Progenitor cell of endocrine pancreas (in vitro differentiated cells): ENCODE measurements at places on chromosomes 7 and 10.

DNA sequence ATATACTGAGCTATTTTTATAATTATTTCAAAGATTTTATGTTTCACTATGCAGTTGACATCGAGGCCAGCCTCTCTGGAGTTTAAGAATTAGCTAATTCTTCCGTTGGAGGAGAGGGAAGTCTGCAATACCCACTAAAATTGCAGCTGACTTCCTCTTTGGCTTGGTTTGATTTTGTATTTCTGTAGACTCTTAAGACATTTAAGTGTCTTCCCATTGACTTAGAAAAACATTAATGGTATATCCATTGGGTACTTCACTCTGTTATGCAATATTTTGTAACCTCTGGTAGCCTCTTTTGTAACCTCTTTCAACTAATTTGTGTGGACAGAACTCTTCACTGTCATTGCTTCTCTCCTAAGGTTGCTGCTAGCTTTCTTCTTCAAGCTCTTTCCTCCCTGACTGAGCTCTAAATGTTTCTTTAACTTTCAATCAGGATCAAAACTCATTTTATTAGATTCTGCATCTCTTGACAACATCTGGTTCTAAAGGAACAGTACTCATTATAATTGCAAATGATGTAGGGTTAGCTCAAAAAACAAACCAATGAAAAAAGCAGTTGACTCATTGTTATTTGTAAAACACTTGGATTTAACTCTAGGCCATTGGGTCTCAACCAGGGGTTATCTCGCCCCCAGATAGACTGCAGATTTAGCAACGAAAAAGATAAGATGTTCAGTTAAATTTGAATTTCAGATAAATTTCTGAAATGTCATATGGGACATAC lies 1.7 kb upstream of the ANKRD22 start:
- no peak for DNase-seq

- no peak for DNase-seq
These were observed 38.1 kb upstream of the XPNPEP1 start for GRCh38 chr10:109961174-109962001.

DNA sequence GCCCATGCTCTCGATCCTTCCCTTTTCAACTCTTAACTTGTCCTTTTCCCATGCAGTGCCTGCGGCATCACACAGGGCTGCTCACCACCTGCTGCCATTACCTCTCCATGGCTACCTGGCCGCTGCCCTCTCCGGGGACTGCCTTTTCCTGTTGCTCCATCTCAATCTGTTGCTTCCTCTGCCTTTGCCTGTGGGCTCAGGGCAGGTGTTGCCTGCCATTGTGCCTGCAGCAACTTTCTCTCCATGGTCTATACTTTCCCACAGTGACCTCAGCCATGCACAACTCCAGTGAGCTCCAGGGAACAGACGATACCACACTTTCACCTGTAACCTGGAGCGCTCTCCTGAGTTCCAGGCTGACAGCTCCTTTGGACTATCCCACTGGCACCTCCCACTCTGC lies 3.2 kb downstream of the DNAJB12 start:
- no peak for DNase-seq

GRCh38 chr7:147509035-147509501 lies 1081.5 kb upstream of the C7orf33 start:
- DNase-seq, result no peak

DNA sequence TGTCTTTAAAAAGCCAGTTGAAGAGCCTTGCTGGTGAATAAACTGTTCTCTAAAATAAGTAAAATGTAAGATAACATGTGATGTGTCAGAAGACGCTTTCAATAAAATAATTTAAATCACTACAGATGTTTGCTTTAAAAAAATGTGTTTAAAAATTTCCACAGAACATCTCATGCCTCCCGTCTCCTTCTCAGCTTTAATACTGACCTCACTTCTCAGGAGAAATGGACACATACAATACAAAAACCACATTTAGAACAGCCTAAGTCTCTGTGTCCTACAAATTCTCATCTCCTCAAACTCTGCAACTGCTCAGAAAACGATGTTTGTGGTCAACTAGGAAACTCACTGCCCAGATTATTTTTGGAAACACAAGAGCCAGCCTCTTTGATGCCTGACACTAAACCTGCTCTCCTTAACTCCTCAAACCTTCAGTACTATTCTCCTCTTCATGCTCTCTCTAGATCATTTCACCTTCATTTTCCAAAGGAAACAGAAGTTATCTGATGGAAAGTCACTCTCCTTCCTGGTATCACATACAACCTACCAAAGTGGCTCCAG lies 120.3 kb downstream of the ZNF438 start:
- no peak for DNase-seq

DNA sequence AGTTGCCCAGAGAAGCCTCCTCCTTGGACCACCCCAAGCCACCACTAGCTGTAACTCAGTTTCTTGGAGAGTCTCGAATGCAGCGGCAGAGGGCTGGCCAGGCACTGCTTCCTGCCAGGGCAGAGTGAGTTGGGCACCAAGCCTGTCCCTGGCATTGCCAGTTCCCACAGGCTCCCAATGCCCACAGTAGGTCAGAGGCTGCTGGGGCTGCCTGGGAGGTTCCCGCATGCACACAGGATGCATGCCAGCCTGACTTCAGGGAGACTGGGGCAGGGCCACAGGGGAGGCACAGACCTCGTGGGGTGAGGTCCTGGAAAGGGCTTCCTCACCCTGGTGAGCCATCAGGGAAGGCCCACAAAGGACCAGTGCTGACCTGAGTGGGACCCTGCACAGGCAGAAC lies 152.8 kb downstream of the ZNF248 start:
- no peak for DNase-seq

GRCh38 chr7:157929671-157930070 lies 592.9 kb downstream of the DNAJB6 start:
- no peak for DNase-seq

- DNase-seq, result no peak
These were observed 652.6 kb downstream of the SORCS1 start for GRCh38 chr10:106511917-106512316.

DNA sequence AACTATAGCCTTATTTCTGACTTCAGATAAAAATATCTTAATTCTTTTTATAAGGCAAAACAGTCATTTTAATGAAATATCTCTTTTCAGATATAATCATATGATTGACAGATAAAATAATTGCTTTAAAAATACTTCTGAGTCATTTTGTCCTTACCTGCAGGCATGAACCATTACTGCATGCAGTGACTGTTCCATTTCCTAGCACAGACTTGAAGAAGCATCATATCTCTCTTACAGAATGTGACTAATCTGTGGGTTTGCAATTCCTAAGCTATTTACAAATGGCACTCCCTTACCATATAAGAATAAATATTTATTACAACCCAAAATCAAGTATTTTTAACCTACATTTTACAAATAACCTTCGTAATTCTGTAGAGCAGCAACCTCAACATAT lies 120.7 kb downstream of the SRPK2 start:
- DNase-seq, result no peak

DNA sequence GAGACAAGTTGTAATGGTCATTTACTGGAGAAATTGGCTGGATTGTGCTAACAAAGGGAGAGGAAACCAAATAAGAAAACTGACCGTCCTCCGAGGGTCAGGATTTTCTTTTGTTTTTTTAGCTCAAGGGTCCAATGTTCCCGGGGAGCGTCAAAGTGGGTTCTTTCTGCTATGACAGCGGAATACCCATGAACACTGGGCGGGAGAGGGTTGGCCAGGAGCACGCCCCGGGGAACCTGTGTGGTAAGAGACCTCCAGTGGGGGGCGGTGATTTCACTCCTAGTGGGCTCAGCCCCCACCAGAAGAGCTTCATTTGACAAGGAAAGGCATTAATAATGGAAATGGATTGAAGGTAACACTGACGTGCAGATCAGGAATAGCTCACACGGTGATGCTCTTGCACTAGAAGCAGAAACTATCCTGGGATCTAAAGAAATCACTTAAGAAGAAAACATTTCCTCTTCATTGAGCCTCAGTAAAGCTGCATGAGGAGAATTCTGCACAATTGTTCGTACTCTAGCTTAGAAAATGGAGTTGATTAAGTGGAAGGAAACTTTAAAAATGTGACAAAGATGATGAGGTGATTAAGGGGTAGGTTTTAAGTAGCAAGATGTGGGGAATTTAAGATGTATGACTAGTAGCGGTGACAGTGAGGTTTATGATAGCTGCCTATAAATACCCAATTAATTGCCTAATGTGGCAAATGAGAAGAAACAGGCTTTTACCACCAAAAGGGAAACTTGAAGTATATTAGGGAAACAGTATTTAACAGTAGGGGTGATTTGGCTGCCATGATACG lies 627.2 kb downstream of the SUGCT start:
- no peak for DNase-seq

DNA sequence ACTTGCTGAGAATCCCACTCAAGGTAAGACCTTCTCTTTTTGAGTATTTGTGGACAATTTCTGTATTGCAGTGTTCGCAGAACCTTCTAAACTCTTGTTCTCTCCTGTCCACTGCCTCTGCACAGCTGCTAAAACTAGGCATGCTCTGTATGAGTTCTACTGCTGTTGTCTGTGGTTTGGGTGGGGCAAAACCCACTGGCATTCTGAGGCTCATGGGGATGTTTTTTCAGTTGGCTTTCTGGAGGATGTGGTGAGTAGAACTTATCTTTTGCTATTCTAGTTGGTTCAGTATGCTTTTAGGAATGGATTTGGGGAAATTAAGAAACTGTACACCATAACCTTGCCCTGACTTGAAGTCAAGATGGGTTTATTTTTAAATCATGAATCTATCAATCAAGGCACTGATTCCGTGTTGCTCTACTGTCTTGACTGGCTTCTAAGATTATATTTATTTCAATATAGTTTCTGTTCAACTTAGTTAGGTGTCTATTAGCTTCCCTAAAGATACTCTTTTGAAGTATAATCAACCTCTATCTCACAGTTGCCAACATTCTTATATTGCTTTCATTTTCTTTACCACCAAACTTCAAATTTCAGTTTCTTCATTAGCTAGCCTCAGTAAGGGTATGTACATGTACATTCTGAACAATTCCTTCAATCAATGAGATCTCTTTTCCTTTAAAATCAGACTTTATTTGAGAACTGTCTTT lies 25.0 kb upstream of the C1GALT1 start:
- no peak for DNase-seq

DNA sequence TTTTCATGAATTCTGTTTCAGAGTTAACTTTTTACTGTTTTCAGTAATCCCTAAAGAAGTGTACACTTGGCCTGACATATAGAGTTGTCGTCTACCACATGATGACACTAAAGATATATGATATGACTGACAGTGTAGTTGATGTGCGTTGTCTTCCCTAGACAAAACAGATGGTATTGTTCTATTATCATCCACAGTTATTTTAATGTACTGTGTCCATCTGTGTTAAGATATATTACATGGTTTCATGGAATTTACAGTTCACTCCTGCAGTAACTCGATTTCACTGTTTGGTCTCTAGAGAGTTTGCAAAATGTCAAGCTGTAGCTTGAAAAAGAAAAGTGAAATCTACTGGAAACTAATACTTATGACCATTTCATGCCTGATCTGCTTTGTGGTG lies 18.1 kb downstream of the FOXP2 start:
- DNase-seq, result no peak

- DNase-seq, result no peak
These were observed 39.6 kb upstream of the LMTK2 start for GRCh38 chr7:98066934-98067507.

DNA sequence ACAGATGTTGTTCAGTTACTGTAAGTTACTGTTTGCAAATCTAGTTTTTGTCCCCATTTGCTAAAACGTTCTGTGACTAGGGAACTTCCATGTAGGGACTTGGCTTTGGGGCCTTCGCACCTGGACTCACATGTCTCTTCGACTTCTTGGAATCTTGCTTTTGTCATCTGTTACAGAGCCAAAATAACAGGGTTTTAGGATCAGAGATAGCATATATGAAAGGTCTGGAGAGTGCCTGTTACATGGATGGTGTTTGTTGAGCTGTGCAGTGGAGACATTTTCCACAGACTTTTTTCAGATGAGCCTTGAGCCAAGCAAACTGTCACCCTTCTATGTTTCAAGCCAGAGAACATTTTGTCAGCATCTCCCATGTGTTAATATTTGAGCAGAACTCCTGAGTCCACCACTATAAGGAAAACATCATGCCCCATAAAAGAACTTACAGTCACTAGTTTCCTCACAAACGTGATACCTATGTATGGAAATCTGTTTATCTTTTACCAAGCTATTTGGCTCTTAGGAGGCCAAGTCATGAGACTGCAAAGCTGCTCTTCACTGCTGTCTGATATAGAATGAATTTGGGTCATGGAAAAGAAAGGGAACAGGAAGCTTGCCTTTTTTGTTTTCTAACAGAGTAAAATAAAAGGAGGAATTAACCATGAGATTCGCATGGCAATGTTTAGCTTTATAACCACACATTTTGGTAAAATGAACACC lies 818.6 kb upstream of the IGFBP3 start:
- DNase-seq, result no peak

GRCh38 chr10:132850246-132850645 lies 64.3 kb upstream of the NKX6-2 start:
- DNase-seq, result peak; percentile 5

GRCh38 chr10:72085166-72085565 lies 3.2 kb downstream of the SPOCK2 start:
- DNase-seq, result no peak

DNA sequence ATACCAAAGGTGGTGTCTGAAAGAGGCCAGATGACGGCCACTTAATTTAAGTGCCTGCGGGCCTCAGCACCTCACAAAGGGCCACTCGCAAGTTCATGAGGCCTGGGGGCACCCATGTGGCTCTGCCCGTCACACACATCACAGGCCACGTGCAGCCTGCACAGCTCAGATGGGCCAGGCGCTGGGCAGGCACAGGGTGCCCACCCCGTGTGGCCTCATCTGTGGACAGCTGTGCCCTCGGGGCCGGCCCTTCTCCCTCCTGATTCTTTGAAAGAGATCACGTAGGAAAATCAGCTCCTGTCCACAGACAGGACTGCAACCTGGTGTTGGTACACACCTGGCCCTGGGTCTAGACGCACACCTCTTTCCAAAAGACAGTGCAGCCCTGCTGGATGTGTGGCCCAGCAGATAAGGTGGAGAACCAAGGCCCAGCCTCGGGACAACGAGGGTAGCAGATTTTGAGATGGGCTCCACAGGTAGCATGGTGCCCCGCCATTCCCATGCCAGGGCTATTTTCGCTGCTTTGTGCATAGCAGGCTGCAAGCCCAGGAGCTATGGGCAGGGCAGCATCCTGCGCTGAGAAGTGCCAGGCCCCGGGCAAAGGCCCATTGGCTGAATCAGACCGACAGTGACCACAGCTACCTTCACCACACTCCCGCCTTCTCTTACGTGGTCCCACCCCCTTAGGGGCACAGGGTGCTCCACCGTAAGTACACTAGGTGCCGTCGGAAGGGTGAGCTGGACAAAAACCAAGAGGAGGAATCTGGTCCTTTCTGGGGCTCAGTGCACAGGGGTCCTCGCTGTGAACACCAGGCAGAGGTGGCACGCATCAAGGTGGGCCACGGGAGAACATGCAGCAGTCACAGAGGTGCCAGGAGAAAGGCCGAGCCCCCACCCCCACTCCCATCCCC lies 124.5 kb downstream of the EBF3 start:
- no peak for DNase-seq

GRCh38 chr7:81573128-81573527 lies 196.7 kb downstream of the HGF start:
- DNase-seq, result no peak

GRCh38 chr10:83580373-83581012 lies 558.8 kb upstream of the GHITM start:
- no peak for DNase-seq
